Psoas muscle (tissue), 8 donors: ENCODE measurements at places on chromosomes 2 and 18.

- H3K4me1 ChIP-seq: no peaks in the 10 kb centered on the region
- peak overlapping the region; percentile 80 for H3K27ac ChIP-seq
- no peak for DNase-seq
- peak overlapping the region; percentile 62 for H3K4me3 ChIP-seq
Measured at GRCh38 chr2:178523596-178524134, 43.4 kb downstream of the PLEKHA3 start.

- no peaks in the 10 kb centered on the region for H3K27me3 ChIP-seq
- H3K4me1 ChIP-seq: peaks cover 32% of the 10 kb centered on the region
- no peak overlapping the region for H3K4me3 ChIP-seq
- no peak for DNase-seq
- no peaks in the 10 kb centered on the region for H3K36me3 ChIP-seq
Measured at GRCh38 chr2:26086155-26086637, 52.3 kb downstream of the RAB10 start.

GRCh38 chr2:188235364-188235763, 56.3 kb upstream of the GULP1 start:
- no peaks in the 10 kb centered on the region for H3K4me1 ChIP-seq
- H3K4me3 ChIP-seq: no peak overlapping the region
- no peak for DNase-seq
- no peak overlapping the region for H3K27ac ChIP-seq
- H3K36me3 ChIP-seq: no peaks in the 10 kb centered on the region
- no peaks in the 10 kb centered on the region for H3K27me3 ChIP-seq

- no peaks in the 10 kb centered on the region for H3K27me3 ChIP-seq
- H3K27ac ChIP-seq: no peak overlapping the region
- no peak for DNase-seq
- no peaks in the 10 kb centered on the region for H3K36me3 ChIP-seq
- H3K4me1 ChIP-seq: no peaks in the 10 kb centered on the region
Measured at GRCh38 chr2:171404719-171405118, 29.1 kb downstream of the METTL8 start.

GRCh38 chr2:23564615-23564960, 179.6 kb downstream of the KLHL29 start:
- peaks cover 48% of the 10 kb centered on the region for H3K4me1 ChIP-seq
- H3K27me3 ChIP-seq: no peaks in the 10 kb centered on the region
- no peak overlapping the region for H3K4me3 ChIP-seq
- peak; percentile 68 for DNase-seq
- H3K36me3 ChIP-seq: no peaks in the 10 kb centered on the region

DNA sequence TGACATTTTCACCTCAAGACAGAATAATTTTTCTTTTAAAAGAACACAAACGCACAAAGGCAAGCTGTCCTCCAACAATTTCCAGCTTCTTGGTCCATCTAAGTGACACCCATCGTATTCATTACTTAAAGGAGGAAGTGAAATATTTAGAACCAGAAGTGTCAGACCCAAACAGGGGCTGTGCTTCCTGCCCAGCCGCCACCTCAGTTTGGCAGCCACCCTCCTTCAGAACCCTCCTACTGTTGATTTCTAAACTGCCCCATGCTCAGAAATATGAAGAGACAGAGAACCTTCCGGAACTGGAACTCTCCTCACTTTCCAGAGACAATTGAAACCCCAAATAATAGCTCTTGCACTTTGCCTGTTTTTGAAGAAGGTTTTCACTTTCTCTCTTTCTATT, 734.8 kb upstream of the SALL3 start:
- no peak overlapping the region for H3K27ac ChIP-seq
- no peaks in the 10 kb centered on the region for H3K4me1 ChIP-seq
- peaks cover 2% of the 10 kb centered on the region for H3K27me3 ChIP-seq
- DNase-seq: no peak

- DNase-seq: no peak
- no peaks in the 10 kb centered on the region for H3K36me3 ChIP-seq
- H3K4me1 ChIP-seq: no peaks in the 10 kb centered on the region
- no peak overlapping the region for H3K4me3 ChIP-seq
- H3K27ac ChIP-seq: no peak overlapping the region
Measured at GRCh38 chr2:186884587-186884986, 35.6 kb upstream of the ZSWIM2 start.

DNA sequence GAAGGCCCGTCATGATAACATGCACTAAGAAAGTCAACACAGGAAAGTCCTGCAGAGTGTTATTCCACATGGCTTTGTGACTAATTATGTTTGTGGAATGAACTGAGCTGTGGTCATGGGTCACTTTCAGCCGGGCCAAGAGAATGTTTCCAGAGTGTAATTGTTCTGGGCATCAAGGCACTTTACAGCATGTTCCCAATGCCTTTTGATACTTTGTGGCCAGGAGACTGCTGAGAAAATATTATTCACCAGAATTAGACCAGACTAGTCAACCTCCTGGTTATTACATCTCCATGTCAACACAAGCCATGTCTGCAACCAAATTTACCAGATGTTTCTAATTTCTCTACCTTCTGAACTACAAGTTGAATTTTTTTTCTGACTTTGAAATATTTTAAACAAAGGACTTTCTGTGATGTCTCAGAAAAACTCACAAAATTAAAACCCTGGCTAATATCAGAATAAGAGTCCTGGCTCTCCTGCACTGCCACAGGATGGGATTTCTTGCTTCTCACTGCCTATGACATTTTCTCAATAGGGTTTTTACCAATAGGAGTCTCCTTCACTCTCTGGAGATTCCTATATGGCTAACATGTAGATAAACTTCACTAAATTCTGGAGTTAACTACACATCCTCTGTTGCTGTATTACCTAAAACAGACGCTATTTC, 90.6 kb upstream of the WDR75 start:
- H3K27me3 ChIP-seq: no peaks in the 10 kb centered on the region
- peaks cover 8% of the 10 kb centered on the region for H3K4me1 ChIP-seq
- H3K4me3 ChIP-seq: no peak overlapping the region
- no peak overlapping the region for H3K27ac ChIP-seq
- no peaks in the 10 kb centered on the region for H3K36me3 ChIP-seq
- no peak for DNase-seq

DNA sequence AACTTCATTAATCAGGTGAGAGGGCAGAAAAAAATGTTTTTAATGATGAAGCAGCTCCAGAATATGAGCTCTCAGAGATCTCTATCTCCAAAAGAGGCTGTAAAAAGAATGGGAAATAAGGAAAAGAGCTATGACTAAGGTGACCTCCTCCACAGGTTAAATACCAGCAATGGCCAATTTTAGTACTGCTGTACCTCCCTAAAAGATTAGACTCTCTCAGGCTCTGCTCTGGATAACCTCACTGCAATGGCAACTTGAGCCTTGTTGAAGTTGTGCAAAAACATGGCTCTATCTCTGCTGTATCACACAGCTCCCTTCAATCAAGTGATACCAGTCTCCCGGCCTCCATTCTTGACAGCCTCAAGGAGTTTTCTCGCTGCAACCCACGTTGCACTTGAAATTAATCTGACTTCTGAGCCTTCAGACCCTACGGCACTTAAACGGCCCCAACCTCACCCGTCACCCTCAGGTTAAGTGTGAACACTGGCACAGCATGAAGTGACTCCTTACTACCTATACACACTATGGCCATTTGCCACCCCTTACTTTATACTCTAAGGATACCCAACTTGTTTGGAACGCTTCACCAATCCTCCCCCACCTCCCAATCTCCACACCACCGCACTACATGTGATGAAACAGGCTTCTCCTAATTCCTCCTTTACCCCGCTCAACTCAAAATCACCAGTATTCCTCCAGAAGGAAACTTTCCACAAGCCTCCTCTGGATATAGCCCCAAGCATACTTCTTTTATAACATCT, 36.3 kb downstream of the SMAD2 start:
- H3K36me3 ChIP-seq: peaks cover 30% of the 10 kb centered on the region
- H3K4me3 ChIP-seq: no peak overlapping the region
- no peak overlapping the region for H3K27ac ChIP-seq
- no peak for DNase-seq
- peaks cover 11% of the 10 kb centered on the region for H3K4me1 ChIP-seq

- no peaks in the 10 kb centered on the region for H3K36me3 ChIP-seq
- no peaks in the 10 kb centered on the region for H3K27me3 ChIP-seq
- no peaks in the 10 kb centered on the region for H3K4me1 ChIP-seq
- no peak overlapping the region for H3K4me3 ChIP-seq
Measured at GRCh38 chr2:19875280-19875679, 26.5 kb downstream of the TTC32 start.

DNA sequence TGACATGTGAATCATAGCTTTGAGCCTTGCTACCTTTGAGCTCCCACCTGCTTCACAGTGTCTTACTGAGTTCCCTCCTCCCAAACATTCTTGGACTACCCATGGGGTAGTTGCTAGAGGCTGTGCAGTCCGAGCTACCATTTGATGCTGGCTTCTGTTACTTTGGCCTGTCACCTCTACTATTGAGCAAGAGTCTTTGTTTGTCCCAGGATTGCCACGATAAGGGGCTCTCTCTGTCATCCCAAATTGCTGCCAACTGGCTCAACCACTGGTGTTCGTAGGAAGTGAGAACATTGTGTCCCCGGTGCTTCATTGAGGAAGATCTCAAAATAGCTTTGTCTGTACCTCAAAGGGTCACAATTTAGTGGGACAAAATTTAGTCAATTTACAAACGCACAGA, 59.1 kb upstream of the PAX8 start:
- peaks cover 3% of the 10 kb centered on the region for H3K4me1 ChIP-seq
- no peaks in the 10 kb centered on the region for H3K36me3 ChIP-seq
- no peak overlapping the region for H3K27ac ChIP-seq
- peak; percentile 81 for DNase-seq
- H3K4me3 ChIP-seq: no peak overlapping the region
- H3K27me3 ChIP-seq: no peaks in the 10 kb centered on the region
